ENCODE measurements at places on chromosomes 6 and 20. TPM values are rescaled to one million over a fixed set of nuclear protein-coding genes. Genes with fewer than 3 reads are reported as not detected.
A peak's percentile ranks its signal among the peaks of the same experiment; 100 is the strongest.

DNA sequence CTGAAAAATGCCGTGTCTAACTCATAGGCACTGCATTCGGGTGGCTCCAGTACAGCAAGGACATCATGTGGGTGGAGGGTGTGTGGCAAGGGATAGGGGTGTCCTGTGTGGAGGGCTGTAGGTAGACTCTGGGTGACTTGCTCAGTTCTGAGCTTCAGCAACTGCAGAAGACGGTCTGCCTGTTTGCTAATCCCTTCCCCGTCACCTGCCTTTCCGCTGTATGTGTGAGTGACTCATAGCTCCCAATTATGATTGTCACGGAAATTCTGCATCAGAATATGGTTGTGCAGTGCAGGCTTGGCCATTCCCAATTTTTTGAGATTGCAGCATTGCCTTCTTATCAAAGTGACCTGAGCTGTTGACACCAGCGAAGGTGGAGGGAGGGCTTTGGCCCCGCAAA lies 174.3 kb downstream of the CDH4 start:
- no peak for ATAC-seq

DNA sequence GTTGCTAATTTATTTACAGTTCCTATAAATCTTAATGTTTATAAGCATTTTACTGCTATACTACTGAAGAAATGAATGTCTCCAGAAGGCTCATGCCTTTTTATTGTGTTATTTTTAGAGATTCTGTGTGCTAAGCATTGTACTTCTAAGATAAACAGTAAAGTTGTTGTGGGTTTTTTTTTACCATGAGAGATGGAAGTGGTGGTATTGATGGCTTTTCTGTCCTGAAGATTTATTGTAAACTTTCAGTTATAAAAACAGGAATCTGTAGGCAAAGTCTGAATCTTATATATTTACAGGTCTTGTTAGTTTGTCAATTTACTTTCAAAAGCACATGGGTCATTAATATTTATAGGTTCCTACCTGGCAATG lies 246.9 kb downstream of the TMEM242 start:
- no peak for ATAC-seq

DNA sequence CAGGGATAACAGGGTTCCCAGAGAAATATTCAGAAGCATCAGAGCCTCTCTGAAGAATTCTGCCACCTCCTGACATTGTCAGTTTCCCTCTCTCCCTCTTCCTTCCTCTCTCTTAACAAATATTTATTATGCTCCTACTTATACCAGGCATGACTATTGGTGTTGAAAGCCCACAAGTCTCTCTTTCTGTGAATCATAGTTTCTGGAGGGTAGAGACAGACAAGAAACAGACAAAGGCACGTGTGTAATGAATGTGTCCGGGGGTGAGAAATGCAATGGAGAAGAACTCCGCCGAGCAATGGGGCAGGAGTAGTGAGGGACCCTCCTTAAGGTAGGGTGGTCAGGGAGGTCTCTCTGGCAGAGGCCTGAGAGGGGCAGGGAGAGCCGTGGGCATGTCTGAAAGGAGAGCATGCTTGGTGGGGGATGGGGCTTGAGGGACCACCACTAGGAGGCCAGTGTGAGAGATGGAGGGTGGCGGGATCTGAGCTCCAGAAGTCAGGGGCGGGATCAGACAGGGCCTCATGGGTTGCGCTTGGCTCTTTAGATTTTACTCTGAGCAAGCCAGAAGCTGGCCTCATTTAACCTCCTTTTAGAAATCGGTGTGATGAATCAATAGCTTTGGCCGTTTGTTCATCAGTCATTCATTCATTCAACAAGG lies 57.3 kb downstream of the EYA2 start:
- no peak for ATAC-seq

DNA sequence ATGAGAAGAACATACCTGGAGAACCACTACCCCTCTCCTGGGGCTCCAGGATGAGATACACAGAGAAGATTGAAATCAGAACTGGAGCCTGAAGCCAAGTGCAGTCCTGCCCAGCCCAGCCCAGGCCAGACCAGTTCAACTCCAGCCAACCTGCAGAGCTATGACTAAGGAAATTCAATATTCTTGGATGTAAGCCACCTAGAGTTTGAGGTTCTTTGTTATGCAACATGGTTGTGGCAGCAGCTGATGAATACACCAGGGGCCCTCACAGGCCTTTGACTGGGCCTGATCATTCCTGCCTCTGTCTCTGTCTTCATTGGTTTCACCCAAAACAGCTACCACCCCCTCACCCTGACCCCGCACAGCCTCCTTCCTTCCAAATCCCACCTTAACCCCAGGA lies 167.8 kb downstream of the LRFN2 start:
- ATAC-seq: peak; percentile 74

DNA sequence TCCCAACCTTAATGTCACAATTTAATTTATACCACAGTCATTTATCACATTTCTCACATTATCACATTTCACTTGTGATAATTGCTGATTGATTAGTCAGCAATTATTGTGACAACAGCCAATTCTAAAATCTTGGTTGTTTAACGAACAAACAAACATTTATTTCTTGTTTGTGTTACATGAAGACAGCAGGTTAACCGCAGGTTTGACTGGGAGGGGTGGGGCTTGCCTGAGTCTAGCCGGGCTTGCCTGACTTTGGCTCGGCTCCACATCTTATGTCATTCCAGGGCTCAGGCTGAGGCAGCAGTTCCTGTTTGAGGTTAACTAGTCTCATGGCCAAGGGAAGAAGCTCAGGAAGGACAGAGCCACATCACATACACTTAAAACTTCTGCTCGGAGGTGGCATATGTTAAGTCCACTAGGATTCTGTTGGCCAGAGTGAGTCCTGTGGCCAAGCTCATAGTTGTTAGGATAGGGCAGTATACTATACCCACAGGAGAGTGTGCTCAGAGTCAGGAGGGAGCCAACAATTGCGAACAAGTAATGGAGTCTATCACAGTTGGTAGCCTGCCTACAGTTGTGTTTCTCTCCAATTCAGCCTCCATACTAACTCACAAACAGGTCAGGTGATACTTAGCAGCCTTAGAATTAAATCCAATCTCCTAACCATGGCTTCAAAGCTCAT lies 90.0 kb upstream of the IFNGR1 start:
- ATAC-seq: peak; percentile 46

DNA sequence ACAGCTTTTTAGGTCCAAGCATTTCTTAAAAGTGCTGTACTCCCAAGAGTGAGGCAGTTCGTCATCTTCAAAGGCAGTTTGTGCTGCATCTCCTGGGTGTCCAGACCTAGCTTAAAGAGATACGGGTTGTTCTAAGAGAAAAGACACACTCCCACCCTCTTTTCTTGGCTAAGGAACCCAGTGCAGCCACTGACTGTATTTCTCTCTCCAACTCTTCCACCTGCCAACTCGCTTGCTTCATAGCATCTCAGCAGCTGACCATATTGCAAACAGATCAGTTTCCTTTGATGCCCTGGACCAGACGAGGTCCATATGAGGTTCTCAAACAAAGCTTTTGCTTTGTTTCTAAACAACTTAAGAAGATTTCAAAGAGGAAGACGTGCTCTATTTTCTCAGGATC lies 101.1 kb downstream of the ISM1 start:
- ATAC-seq: no peak

DNA sequence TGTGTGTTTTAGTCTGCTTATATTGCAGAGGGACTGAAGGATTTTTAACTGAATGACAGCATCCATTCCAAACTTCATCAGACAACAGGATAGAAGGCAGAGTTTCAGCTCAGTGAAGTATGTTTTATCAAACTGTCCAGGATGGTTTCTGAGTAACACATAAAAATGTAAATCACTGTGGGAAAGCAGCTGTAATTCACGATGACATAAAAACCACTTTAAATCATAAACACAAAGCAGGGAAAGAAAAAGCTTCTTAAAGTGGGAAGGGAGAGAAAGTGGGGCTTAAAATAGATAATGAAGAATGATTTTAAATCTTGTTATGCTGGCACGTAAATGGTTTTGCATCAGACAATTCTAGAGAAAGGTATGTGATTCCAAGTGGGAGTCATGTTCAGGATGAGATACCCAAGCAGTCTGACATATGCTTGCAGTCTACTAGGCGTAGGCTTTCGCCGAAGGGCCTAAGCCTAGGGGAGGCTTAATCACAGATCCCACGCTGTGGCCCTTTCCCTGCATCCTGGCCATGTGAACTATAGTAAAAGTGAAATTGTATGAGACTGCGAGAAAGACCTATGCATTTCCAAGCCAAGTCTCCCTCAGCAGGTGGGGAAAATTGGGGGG lies 610.6 kb downstream of the PRKN start:
- ATAC-seq: peak; percentile 85

GRCh38 chr6:33521489-33522091 lies 58.5 kb downstream of the BAK1 start:
- ATAC-seq: no peak

DNA sequence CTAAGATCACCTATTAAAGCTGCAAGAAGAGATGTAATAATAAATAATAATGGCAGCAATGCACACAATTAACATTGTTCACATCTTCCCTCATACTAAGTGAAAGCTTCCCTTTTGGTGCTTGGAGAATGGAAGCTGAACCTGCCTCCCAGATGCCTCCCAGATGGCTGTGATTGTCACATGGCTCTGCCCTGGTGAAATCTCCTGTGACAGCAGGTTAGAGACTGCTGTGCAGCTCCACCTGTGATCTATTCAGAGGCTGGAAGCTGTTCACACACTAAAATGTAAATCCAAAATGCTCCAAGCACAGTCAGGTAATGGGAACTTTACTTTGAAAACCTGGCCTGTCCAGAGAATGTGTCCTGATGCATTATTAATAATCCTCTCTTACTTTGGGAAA lies 41.7 kb upstream of the RGS17 start:
- no peak for ATAC-seq

GRCh38 chr20:39092733-39093410 lies 130.7 kb downstream of the DHX35 start:
- no peak for ATAC-seq

DNA sequence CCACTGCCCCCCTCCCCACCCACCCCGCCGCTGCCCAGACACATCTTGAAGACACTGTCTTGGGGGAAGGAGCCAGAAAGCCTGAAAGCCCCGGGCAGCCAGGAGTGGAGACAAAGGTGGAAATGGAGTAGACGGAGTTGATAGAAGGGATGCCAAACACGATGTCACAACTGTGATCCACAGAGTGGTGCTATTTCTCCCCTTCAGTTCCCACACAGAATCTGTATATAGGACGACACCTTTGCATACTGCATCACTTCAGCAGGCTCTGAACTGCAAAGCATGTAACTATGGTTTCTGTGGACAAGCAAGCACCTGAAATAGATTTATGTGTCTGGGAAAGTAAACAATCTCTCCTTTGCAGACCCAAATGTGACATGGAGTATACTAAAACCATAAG lies 56.4 kb upstream of the F13A1 start:
- no peak for ATAC-seq

DNA sequence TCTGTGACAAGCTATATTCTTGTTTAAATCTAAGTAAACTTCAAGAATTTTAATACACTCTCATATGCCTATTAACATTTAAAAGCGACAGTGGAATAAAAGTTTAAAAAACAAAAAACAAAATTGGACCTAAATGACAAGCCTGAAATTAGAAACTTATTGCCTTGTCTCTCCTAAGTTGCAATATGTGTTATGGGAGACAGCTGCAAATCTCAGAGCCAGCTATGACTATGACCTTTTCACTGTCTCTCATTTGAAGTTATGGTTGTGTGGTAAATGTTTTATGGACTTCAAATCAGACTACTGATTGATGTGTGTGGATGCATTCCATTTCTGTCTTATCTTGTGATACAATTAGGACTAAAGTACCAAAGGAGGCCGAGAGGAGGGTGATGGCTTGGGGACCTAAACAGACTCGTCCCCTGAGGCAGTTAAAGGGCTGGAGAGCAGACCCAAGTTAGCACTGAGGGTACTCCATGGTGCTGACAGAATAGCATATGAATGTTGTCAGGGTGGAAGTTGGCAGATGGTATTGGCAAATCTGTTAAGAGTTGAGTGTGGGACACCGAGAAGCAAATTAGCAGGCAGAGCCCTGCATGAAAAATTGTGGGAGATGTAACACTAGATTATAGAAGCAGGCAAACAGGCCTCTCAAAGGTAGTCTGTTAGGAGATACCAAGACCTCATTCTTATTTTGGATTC lies 930.1 kb upstream of the MAN1A1 start:
- ATAC-seq: no peak

DNA sequence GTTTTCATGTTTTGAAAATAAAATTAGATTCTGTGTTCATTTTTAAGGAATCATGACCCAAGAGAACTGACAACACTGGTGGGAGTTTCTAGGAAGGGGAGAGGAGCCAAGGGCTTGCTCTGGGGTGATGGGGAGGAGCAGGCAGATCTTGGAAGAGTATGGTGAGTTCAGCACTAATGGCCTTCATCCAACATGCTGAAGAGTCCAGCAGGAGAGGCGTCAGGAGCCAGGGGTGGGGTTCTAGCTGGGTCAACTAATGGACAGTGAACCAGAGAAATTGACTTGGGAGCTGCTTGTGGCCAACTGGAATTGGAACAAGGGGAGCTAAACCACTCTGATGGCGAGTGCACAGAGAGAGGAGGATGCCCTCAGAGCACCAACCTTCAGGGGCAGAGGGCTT lies 107.1 kb downstream of the MRPL14 start:
- ATAC-seq: peak; percentile 74

GRCh38 chr6:21678990-21679389 lies 85.4 kb downstream of the SOX4 start:
- no peak for ATAC-seq

GRCh38 chr6:37631295-37631694 lies 66.4 kb downstream of the MDGA1 start:
- ATAC-seq: no peak

GRCh38 chr6:107493158-107494057 lies 3.5 kb downstream of the SOBP start:
- ATAC-seq: no peak

DNA sequence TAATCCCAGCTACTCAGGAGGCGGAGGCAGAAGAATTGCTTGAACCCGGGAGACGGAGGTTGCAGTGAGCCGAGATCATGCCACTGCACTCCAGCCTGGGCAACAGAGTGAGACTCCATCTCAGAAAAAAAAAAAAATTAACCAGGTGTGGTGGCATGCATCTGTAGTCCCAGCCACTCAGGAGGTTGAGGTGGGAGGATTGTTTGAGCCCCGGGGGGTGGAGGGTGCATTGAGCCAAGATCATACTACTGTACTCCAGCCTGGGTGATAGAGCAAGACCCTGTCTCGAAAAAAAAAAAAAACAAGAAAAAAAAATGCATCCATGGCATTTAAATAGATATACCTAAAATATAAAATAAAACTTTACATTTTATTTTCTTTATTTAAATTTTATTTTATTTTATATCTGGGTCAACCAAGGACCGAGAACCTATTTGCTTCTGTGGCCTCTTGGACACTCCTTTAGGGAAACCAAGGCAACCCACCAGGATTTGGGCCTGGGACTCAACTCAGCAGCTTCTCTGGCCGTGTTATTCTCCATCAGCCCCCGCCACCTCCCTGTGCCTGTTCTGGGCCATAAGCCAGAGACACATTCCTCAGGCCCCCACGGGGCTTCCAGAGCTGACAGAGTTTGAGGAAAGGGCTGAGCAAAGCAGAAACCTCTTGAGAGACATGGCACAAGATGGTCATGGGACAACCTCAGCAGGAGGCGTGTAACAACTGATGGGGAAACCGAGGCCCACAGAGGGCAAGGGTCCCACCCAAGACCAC lies 6.2 kb downstream of the SNTA1 start:
- ATAC-seq: no peak

GRCh38 chr6:135604035-135604860 lies 106.7 kb upstream of the AHI1 start:
- no peak for ATAC-seq

CST2 gene
- total RNA-seq: not detected

RGL2 gene
- total RNA-seq: 47.3 TPM

CST9 gene
- 0.41 TPM for total RNA-seq

PDYN gene
- 0.66 TPM for total RNA-seq

RUNX2 gene
- 0.60 TPM for total RNA-seq

BCKDHB gene
- total RNA-seq: 36.8 TPM

ENPP4 gene
- 1.6 TPM for total RNA-seq

HMGN4 gene
- total RNA-seq: 70.5 TPM

All from motor neuron (in vitro differentiated cells).